Hematopoietic multipotent progenitor cell treated with erythropoietin and hydrocortisone succinate and interleukin-3 and kit ligand, for 15 days (in vitro differentiated cells): ENCODE measurements at places on chromosomes 3 and 15.

DNA sequence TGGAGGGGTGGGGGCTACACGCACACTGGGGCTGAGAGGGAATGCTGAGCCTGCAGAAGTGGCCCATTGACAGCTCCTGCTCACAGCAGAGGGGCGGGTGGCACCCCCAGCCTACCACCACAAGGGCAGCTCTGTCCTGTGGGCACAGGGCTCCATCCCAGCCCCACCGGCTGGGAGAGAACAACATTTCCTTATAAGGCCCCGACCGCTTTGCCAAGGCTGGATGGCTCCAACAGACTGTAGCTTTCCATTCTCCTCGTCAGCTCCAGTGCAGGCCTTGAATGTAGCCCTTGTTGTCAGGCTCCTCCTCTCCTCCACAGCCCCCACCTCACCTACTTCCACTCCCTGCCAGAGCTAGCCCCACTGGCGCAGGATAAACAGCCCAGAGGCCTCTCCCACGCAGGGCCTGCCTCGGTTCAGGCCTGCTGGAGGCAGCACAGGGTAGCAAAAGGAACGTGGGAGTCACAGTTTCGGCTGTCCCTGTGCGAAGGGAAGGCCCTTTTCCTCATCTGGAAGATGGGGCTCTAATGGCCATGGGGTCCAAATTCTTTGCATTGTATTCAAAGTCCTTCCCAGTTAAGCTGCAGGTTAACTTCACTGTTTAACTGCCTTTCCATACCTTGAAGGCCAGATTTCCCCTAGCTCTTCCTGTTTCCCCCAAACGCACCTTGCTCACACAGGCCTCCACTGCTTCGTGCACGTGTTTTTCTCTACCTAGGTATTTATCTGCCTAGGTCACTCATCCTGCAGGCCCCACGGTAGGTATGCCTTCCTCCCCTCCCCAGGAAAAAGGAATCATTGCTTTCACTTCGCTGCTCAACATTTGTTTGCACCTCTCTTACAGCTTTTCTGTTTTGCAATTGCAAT is 101.6 kb upstream of the LPP start:
- DNase-seq: no peak

DNA sequence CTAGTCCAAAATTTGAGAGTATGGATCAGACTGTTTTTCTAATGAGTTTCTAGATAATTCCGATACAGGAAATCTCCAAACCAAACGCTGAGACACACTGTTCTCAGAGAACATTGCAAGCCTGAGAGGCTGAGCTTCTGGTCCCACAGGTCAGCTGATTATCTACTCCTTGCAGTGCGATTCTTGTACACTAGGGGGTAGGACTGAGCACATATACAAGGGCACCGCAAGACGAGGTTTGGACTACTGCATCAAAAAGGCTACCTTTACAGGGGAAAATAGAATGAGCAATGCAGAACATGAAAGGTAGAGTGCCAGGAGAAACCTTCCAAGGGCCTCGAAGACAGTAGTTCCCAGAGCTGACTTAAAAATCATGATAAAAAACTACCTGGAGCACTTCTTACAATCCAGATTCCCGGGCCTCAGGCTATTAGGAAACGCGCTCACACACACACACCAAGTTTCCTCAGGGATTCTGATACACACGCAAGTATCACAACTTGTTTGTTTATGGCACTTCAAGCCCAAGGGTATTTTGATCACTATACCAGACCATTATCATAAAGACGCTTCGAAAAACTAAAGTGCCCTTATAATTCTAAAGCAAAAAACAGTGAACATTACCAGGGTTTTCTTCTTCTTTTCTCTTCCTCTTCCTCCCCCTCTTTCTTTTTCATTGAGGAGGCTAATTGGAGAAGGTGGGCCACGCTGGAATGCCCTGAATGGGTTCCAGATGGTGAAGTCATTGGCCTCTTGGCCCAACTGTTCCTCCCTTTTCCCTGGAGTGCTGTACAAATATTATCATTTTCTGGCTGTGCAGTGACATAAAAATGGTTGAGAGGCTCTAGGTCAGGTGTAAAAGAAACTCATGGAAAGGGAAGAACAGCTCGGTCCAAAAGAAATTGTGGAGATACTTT is 61.8 kb downstream of the SLC12A8 start:
- DNase-seq: peak; percentile 62

- DNase-seq: no peak
Observed at GRCh38 chr15:31605467-31605931, 278.9 kb downstream of the KLF13 start.

- DNase-seq: no peak
Observed at GRCh38 chr3:140760324-140761075, 82.6 kb downstream of the TRIM42 start.

- DNase-seq: no peak
Observed at GRCh38 chr3:161413855-161414210, 42.5 kb upstream of the SPTSSB start.

- no peak for DNase-seq
Observed at GRCh38 chr15:83396101-83396500, 51.0 kb upstream of the SH3GL3 start.

- DNase-seq: no peak
Observed at GRCh38 chr15:69502470-69503045, 49.9 kb downstream of the RPLP1 start.

DNA sequence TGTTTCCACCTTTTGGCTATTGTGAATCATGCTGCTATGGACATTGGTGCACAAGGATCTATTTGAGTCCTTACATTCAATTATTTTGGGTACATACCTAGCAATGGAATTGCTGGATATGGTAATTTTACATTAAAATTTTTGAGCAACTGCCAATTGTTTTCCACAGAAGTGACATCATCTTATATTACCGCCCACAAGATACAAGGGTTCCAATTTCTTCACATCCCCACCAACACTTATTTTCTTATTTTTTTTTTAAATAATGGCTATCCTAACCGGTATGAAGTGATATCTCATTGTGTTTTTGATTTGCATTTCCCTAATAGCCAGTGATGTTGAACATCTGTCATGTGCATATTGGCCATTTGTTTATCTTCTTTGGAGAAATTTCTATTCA is 22.5 kb upstream of the NPTN start:
- no peak for DNase-seq

DNA sequence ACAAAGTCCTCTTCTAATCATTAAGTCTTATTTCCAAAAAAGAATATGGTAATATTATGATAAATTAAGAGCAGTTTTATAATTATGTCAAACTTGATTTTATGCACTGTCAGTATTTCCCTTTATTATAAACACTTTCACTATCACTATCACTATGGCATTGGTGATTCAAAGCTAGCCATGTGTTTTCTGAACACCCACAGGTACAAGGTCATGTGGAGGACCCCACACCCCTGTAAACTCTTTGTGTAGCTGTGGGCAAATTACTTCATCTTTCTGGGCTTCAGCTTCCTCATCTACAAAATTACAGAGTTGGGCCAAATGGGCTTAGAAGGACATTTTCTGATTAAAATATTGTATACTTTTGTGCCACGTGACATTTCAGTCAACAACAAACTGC is 41.7 kb downstream of the FBXL22 start:
- DNase-seq: no peak

- DNase-seq: no peak
Observed at GRCh38 chr15:101016581-101016980, 97.4 kb downstream of the LRRK1 start.

GRCh38 chr3:21377071-21377769 is 373.8 kb downstream of the ZNF385D start:
- no peak for DNase-seq

- DNase-seq: no peak
Observed at GRCh38 chr3:24502690-24503089, 8.0 kb upstream of the THRB start.

GRCh38 chr3:65578861-65579260 is 459.9 kb downstream of the MAGI1 start:
- DNase-seq: no peak
